T-helper 9 cell (primary cell): ENCODE measurements at places on chromosomes 12 and 14.
A peak's percentile ranks its signal among the peaks of the same experiment; 100 is the strongest.

GRCh38 chr14:97706819-97707218 is 909.6 kb downstream of the VRK1 start:
- DNase-seq, result no peak

DNA sequence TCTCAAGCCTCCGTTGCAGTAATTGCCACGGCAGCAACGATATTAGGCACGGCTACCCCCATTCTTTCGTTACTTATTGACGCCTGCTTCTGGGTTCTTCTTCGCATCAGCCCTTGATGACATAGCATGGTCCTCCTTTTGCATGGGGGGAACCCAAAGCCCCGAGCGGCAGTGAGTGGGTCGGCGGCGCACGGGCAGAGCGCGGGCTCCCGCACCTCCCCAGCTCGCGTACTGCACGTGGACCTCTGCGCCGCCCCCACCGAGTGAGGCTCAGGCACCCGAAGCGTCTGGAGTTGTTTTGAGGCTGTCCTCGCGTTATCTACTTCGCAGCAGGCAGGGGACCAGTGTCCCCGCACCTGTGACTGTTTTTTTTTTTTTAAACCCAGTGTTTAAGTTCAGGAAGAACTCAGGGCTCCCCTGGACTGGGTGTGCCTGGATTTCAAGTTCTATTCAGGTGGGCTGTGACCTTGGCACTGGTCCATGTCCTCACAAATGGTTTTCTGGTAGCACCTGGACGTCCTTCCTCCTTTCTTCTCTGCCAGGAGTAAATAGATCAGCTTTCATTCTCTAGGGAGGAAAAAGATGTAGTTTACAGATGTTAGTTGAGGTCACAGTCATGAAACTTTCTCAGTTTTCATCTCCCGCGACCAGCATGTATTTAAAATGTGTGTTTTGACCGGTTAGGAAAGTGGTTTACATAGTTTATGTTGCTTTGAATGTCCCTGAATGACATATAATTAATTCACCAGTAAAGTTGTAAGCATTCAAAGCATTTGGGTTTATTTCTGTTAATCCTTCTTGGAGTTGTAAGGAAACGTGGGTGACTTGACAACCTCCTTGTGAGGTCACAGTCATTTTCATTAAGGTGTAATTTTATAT is 1.4 kb upstream of the FOXN4 start:
- no peak for DNase-seq

DNA sequence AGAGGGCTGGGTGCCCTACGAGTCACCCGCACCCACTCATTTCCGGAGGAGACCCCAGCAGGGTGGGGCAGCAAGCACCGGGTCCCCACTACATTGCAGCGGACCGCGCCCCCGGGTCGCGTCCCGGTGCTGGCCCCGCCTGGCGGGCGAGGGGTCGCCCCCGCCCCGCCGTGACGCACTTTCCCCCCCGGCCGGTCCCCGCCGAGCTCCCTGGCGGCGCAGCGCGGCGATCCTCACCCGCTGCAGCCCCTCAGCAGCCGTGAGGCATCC is 106.1 kb downstream of the PRICKLE1 start:
- no peak for DNase-seq

GRCh38 chr12:110012659-110013058 is 13.4 kb downstream of the ANKRD13A start:
- DNase-seq, result no peak

DNA sequence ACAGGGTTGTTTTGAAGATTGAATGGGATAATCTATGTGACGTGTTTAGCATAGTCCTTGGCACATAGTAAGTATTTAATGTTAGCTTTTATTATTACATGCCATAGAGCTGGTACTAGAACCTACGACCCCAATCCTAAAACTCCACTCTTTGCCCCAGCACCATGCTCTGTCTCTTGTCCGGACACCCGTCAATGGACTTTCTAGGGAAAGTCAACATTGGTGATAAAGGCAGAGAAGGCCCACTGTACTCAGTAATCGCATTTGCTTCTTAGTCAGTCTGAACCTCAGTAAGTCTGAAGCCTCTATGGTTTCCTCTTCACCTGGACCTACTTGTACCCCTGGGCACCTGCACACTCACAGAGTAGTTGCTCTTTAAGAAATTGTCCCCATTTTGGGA is 153.1 kb upstream of the PRMT8 start:
- DNase-seq, result no peak

DNA sequence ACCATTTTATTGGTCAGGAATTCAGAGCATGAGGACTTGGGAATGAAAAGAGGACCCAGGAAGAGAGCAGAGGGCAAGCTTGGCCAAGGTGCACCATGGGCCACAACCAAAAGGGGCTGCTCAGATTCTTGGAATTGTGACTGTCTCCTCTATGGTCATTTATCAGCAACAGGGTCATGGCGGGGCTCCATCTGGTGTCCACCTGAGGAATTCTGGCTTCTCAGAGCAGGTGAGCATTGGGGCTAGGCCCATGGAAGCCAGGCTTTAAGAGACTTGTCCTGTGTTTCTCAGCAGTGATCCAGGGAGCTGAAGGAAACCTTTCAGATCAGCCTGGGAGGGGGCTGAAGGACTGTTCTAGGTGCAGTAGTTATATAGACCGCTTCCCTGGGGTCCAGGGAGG is 2.6 kb upstream of the RIN3 start:
- no peak for DNase-seq

GRCh38 chr12:229441-230191 is 15.7 kb upstream of the SLC6A12 start:
- no peak for DNase-seq

- DNase-seq, result no peak
Measured at GRCh38 chr14:86780876-86781510, 1212.0 kb downstream of the GALC start.

- no peak for DNase-seq
Measured at GRCh38 chr14:22478247-22478646, 110.8 kb downstream of the DAD1 start.

GRCh38 chr12:115394496-115395220 is 710.7 kb upstream of the TBX3 start:
- DNase-seq, result no peak

GRCh38 chr12:81859521-81859920 is 100.4 kb upstream of the PPFIA2 start:
- DNase-seq, result no peak

GRCh38 chr14:53217316-53217994 is 64.3 kb upstream of the DDHD1 start:
- peak; percentile 57 for DNase-seq

DNA sequence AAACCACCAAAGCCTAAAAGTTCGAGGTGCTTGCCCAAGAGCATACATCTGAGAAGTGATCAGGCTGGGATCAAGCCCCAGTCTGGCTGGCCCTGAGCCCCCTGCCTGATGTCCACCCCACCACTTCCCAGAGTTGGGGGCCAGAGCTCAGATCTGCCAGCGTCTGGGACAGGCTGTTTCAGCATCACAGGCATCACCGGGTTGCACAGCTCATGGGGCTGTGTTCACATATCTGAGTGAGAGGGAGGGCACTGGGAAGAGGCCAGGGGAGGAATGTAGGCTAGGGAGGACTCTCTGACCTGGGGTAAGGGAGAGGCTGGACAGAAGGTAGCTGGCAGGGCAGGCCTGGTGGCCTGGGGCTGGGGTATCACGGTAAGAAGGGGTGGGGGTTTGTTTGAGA is 6.0 kb downstream of the TGM1 start:
- DNase-seq, result no peak

DNA sequence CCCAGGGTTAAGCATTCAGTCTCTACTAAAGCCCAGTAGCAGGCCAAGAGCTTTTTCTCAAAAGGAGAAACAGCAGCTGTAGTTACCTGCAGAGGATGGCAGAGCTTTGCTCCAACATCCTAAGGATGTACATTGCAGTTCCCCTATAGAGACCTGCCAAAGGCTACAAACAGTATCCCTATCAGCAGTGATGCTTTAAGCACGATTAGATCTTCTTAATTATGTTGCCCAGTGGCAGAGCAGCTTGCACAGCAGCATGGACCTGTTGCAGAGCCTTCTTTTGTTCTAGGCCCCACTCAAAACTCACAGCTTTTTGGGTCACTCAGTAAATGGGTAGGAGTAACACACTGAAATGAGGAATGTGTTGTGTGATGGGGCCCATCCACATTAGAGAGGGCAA is 46.4 kb upstream of the CRY1 start:
- no peak for DNase-seq

GRCh38 chr14:105742531-105742848 is 216.1 kb downstream of the TMEM121 start:
- no peak for DNase-seq

- DNase-seq, result no peak
Measured at GRCh38 chr14:75456997-75457335, 29.1 kb downstream of the JDP2 start.

DNA sequence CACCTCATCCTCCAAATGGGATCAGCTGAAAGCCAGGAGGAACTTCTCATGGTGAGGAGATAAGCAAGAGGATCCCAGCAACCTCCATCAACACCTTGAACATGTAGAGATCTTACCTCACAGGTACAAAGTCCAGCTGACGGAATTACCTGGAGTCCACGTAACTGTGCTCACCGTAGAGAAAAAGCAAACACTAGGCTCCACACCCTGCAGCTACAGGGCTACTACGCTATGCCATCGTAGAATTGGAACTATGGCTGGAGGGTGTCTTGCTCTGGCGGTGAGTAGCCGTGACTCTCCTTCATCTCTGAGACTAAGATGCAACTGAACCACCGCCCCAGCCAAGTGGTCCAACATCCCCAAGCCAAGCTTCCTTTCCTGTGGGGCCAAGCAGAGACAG is 50.5 kb downstream of the CRY1 start:
- no peak for DNase-seq

DNA sequence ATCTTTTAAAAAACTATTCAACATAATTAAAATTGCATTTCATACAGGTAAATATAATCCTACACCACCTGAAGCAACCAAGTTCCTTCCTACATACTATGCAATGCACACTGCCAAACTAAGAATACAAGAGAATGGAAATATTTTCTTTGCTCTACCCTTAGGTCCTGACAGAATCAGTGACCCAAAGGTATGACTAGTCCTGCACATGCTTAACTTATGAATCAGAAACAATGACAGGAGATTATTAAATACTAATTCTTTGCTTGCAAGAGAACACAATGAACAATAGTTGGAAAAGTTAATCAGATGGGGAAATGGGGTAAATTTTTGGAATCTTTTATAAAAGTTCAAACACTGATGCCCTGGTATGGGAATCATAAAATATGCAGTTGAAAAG is 220.1 kb downstream of the SOX5 start:
- DNase-seq, result no peak

DNA sequence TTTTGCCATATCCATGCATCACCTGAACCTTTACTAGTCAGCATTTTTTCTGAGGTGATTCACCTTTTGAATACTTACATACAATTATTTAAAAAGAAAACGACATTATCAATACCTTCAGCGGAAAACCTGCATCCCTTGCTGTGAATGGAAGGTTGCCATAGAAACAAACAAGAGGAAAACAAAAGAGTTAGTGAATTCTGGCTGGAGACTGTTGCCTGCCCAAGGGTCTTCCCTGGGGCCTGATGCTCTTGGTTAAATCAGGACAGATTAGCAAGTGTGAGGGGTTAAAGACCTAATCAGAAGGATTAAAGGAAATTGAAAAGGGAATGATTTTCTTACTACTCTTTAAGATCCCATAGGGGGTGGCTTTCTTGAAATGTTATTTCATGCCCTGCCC is 96.0 kb upstream of the WSCD2 start:
- DNase-seq, result no peak

- DNase-seq, result no peak
Measured at GRCh38 chr12:124381456-124382296, 86.8 kb downstream of the RFLNA start.

GRCh38 chr12:124125203-124125871 is 152.3 kb downstream of the ZNF664 start:
- DNase-seq, result no peak

GRCh38 chr12:96326628-96327227 is 73.5 kb downstream of the CDK17 start:
- DNase-seq, result no peak

- DNase-seq, result no peak
Measured at GRCh38 chr12:41310367-41310766, 122.2 kb downstream of the PDZRN4 start.

DNA sequence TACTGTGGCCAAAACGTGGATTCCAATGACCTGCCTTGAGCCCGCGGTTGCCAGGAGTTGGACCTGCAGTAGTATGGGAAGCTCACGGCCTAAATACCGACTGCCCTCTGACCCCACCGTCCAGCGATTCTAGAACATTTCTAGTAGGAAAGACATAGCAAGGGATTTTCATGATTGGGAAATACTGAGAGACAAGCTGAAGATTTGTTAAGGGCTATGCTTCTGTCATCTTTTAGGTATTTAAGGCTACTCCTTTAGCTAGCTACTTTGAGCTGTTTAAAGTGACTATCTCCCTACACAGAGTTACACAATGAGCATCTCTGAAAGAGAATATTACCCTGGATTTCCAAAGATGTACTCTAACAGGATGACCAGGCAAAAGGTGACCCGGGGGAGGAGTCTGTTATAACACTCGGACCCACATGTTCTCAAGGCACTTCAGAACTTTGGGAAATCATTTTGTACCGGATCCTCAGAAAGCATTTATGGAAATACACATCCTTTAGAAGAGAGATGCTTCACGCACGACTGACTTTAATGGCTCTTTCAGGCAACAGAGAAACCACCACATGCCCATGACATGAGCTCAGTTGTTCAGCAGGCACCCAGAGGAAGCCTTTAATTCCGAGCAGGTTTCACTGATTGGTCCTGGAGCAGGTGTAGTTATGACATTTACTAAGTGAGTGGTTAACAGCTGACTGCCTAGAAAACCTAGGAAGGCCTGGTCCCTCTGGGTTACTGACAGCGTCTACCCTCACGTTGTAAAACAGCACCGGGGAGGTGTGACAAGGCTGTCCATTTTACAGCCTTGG is 4.2 kb downstream of the BAG5 start:
- no peak for DNase-seq

GRCh38 chr14:58882577-58883018 is 244.8 kb downstream of the DACT1 start:
- no peak for DNase-seq

DNA sequence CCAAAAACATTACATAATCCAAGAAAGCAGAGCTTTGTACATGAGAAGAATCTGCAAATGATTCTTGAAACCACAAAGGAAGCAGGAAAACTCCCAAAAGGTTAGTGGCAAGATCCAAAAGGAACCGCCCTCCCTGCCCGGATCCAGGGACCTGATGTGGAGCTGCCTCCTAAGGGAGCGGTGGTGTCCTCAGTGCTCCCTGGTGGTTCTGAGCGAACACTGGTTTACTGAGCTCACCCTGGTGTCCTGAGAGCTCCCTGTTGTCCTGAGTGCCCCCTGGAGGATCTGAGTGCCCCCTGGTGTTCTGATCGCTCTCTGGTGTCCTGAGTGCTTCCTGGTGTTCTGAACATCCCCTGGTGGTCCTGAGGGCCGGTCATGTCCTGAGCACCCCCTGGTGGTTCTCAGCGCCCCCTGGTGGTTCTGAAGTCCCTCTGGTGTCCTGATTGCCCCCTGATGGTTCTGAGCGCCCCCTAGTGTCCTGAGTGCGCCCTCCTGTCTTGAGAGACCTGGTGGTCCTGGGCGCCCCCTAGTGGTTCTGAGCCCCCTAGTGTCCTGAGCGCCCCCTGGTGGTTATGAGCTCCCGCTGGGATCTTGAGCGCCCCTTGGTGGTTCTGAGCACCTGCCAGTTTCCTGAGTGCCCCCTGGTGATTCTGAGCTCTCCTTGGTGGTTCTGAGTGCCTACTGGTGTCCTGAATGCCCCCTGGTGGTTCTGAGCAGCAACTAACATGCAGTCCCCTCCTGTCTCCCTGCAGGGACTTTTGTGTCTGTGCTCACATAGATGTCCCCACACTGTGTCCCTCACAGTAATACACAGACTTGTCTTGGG is 891.1 kb downstream of the TMEM121 start:
- DNase-seq, result peak; percentile 83
